ENCODE measurements at places on chromosomes 6 and 20.

DNA sequence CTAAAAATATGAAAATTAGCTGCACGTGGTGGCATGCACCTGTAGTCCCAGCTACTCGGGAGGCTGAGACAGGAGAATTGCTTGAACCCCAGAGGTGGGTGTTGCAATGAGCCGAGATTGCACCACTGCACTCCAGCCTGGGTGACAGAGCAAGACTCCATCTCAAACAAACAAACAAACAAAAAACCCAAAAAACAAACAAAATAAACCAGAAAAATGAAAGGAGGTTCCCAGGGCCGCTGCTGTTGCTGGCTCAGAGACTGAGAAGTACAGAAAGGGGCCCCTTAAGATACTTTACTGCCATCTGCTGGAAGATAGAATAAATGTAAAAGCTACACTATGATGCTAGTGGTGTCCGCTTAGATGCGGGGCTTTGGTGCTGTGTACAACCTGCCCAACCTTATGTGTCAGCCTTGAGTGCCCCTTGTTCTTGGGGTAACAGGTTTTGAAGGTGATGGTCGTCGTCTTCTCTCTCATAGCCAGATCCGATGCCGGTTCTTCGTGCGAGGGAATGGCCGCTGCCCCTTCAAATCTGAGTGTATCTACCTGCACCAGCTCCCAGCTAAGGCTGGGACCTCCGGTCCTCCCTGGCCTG lies 2.8 kb upstream of the FANCE start:
- ATAC-seq: peak; percentile 63

- ATAC-seq: no peak
These were observed 17.8 kb downstream of the JAG1 start for GRCh38 chr20:10655720-10656669.

- ATAC-seq: no peak
These were observed 12.4 kb downstream of the DLK2 start for GRCh38 chr6:43442935-43443334.

GRCh38 chr20:43960231-43960630 lies 45.6 kb downstream of the TOX2 start:
- no peak for ATAC-seq

GRCh38 chr6:70764706-70765105 lies 97.0 kb downstream of the SMAP1 start:
- no peak for ATAC-seq

- ATAC-seq: peak; percentile 53
These were observed at the start of gene PHF10 for GRCh38 chr6:169724494-169725124. Gene PHF10, minus strand, starts transcription at chr6:169724500. Its CDS starts 569 bp downstream, at chr6:169723931.

- peak; percentile 1 for ATAC-seq
These were observed 545 bp upstream of the ASCC3 start for GRCh38 chr6:100881707-100882040.

- ATAC-seq: no peak
These were observed 168.5 kb downstream of the SCP2D1 start for GRCh38 chr20:18981962-18982539.

DNA sequence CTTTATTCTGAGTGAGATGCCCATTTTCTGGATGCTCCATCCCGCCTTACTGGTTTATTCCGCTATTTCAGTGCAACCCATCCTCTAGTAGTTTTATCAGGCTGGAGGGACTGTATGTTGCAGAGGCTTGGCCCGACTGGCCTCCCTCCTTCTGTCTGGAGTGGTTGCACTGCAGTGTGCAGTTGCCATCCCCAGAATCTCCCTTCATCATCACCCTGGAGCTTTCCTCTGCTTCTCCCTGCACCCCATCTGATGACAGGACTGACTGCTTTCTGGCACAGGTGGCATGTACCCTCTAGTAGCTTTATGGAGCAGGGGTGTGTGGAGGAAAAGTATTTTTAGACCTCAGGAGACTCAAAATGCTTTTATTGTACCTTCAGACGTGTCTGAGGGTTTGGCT lies 21.1 kb downstream of the WRNIP1 start:
- ATAC-seq: no peak

GRCh38 chr6:69456086-69456485 lies 340.7 kb downstream of the LMBRD1 start:
- ATAC-seq: no peak

- ATAC-seq: no peak
These were observed 29.1 kb downstream of the BFSP1 start for GRCh38 chr20:17502105-17502504.

- peak; percentile 75 for ATAC-seq
These were observed 703 bp downstream of the SNX9 start for GRCh38 chr6:157823528-157824370.

DNA sequence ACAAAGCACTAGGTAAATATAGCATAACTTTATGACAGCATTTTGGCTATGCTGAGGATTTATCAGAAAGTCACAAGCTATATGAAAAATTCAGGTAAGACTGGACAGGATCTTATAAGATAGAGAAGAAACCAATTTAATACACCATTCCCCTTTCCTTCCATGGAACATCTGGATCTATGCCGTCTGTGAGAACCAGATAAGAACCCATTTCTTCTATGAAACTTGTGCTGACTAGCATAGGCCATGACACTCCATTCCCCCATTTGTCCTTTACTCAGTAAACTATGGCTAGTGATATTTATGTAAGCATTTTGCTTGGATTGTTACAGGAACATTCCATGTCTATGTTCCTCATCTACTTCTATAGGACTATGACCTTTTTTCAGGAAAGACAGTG lies 437.7 kb downstream of the ADGRB3 start:
- no peak for ATAC-seq

GRCh38 chr6:135025775-135026174 lies 28.8 kb downstream of the HBS1L start:
- ATAC-seq: no peak

DNA sequence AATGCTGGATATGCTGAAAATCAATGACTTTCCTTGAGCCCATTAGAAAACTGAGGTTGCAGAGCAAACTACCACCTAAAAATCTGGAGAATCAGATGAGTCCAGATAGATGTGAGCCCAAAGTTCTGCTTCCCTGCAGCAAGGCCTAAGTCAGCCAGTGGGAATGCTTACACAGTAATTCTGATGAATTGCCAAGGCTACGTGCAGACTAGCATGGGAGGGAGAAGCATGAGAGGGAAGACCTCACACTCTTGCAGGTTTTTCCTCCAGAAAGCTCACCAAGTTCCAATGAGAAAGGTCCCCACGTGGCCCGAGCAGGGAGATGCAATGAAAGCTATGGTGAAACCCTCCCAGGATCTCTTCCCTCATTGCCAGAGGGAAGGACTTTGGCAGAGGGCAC lies 104.8 kb upstream of the SIRPA start:
- no peak for ATAC-seq

- ATAC-seq: no peak
These were observed 721.8 kb downstream of the PHF3 start for GRCh38 chr6:64357430-64357829.

DNA sequence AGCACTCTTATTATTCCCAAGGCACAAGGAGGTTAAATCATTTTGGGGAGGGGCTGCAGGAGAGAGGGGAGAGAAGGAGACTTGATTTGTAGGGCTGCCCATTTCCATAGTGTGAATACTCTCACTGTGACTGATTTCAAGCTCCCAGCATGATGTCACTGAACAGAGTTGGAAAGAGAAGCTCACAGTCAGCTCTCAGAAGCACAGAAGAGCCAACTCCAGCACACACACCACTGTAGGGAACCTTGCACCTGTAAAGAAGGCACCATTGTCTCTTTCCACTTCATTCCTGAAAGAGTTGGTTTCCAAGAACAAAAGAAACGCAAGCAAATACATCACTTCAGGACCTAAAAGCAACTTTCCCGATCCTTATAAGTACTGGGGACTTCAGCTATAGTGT lies 12.7 kb upstream of the STK35 start:
- ATAC-seq: no peak

DNA sequence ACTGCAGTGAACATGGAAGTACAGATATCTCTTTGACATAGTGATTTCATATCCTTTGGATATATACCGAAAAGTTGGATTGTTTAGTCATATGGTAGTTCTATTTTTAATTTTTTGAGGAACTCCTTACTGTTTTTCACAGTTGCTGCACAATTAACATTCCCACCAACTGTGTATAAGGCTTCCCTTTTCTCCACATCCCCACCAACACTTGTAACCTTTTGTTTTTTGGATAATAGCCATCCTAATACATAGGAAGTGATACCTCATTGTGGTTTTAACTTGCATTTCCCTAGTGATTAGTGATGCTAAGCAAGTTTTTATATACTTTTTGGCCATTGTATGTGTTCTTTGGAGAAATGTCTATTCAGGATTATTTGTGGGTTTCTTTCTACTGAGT lies 45.1 kb upstream of the TENT5A start:
- no peak for ATAC-seq

DNA sequence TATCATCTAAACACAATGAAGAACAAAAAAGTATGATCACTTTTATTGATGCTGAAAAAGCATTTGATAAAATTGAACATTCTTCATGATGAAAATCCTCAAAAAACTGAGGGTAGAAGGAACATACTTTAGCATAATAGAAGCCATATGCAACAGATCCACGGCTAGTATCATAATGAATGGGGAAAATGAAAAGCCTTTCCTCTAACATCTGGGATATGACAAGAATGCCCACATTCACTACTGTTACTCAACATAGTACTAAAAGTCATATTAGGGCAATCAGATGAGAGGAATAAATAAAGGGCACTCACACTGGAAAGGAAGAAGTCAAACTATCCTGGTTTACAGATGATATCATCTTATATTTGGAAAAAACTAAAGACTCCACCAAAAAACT lies 256.6 kb downstream of the RFPL4B start:
- no peak for ATAC-seq

DNA sequence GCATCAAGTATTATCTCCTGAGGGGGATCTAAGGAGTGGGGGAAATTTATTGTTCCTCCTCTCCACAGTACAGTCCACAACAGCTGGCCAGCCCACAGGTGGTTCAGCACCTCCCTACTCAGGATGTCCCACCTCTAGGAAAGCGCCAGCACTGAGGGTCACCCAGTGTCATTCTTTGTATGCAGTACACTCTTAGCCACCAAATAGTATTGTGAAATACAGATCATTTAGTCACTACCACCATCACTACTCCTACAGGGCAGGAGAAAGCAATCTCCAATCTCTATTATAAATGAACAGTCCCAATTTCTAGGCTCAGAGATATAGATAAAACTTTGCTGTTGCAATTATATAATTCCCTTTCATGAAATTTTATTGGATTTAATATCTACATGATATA lies 6.3 kb upstream of the ZNF76 start:
- ATAC-seq: no peak

GRCh38 chr20:7723284-7723683 lies 217.0 kb downstream of the HAO1 start:
- no peak for ATAC-seq

DNA sequence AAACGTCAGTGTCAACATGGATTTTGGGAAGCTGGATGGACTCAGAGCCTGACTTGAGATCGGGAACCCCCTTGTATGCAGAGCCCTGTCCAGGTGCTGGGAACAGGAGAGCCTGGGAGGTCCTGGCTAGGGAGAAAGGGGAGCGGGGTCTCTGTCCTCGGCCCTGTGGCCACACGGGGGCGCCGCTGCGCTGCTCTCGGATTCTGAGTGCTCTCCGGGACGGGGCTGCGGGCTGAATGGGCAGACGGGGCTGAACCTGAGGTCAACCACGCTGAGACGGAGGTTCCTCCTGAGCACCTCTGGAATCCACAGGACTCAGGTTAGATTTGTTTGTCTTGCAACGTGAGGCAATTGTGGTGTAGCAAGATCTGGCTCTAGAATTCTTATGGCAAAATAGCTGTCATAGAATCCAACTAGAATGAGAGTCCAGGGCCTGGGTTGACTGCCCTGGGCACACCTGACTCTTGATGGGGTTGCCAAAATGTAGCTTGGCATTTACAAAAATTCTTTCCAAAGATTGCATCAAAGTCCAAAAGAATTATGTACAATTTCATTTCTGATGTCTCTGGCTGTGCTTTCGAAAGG lies 20.6 kb upstream of the HLA-F start:
- ATAC-seq: peak; percentile 93

GRCh38 chr6:36752187-36752885 lies 54.7 kb downstream of the RAB44 start:
- ATAC-seq: peak; percentile 37

DNA sequence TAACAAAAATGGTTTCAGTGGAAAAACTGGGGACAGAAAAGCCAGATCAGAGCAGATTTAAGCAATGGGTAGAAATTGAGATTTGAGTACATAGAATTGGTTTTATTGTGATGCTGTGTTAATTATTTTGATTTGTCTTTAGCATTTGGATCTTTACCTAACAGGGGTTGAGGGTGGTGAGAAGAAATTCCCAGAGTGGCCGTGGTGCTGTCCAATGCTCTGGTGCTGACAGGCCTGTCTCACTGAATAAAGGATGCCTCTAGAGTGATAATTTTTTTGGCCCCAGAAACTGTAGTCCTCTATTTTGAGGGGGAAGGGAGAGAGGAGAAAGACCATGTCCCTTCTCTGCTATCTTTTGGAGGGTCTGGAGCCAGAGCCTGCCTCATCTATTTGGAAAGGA lies 79.1 kb downstream of the LYRM2 start:
- no peak for ATAC-seq

- peak; percentile 66 for ATAC-seq
These were observed 4.9 kb upstream of the CD24 start for GRCh38 chr6:106979435-106979884.

GRCh38 chr6:141415896-141416295 lies 716.8 kb upstream of the GJE1 start:
- ATAC-seq: no peak

DNA sequence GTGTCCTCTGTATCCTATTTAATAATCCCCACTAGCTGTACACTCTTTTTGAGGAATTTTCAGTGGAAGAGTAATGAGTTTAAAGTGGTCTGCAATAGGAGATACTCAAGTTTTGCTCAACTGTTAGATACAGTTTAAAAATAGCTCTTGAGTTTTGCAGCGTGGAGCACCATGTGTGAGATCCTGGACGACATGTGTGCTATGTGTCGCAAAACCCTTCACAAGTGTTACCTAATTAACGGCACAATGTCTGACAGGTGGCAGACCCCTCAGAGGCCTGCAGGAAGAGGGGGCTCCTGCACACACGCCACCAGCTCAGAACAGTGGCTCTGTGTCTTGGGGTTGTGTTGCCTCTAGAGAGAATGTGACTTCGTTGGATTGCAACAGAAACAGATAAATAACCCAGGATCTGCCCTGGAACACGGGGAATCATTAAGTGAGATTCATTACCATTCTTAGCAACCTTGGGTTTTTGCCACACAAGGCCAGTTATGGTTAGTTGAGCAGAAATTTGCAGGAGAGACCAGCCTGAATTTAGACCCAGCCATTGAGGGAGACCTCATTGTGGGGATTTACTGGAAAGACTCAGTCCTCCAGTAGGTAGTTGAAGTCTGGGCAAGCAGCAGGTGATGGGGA lies 73.8 kb downstream of the SASH1 start:
- no peak for ATAC-seq

- ATAC-seq: no peak
These were observed 80.8 kb upstream of the FUCA2 start for GRCh38 chr6:143592335-143592734.

DNA sequence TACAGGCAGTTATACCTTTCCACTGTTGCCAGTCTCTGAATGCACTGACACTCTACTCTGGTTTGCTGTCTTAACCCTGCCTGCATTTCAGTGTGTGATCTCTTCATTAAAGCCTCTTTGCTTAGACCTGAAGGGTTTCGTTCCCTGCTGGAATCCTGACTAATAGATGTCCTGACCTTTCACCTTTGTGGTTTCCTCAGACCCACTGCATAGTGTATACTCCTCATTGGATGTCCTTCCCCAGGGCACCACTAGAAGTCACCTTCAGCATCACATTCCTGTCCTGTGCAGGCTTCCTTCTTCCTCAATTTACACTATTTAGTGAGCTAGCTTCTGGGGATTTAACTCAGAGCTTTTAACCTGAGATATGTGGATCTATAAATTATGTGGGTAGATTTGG lies 120.6 kb downstream of the RCAN2 start:
- no peak for ATAC-seq

GRCh38 chr6:90610301-90610750 lies 23.5 kb upstream of the MAP3K7 start:
- no peak for ATAC-seq

Data from activated T-helper 17 cell treated with anti-CD3 and anti-CD28 coated beads, Interleukin-2, amount 50 U/mL, for 72 hours (primary cell).